ENCODE measurements at places on chromosomes 3 and 15.
A peak's percentile ranks its signal among the peaks of the same experiment; 100 is the strongest.

GRCh38 chr15:63803106-63803886, 30.5 kb downstream of the HERC1 start:
- DNase-seq, result no peak

GRCh38 chr3:177553579-177553978, 356.3 kb upstream of the TBL1XR1 start:
- no peak for DNase-seq

GRCh38 chr3:49017971-49018706, at the start of gene DALRD3:
Gene DALRD3, minus strand, starts transcription at chr3:49018580. Its CDS starts 16 bp downstream, at chr3:49018564.
- peak; percentile 32 for DNase-seq

DNA sequence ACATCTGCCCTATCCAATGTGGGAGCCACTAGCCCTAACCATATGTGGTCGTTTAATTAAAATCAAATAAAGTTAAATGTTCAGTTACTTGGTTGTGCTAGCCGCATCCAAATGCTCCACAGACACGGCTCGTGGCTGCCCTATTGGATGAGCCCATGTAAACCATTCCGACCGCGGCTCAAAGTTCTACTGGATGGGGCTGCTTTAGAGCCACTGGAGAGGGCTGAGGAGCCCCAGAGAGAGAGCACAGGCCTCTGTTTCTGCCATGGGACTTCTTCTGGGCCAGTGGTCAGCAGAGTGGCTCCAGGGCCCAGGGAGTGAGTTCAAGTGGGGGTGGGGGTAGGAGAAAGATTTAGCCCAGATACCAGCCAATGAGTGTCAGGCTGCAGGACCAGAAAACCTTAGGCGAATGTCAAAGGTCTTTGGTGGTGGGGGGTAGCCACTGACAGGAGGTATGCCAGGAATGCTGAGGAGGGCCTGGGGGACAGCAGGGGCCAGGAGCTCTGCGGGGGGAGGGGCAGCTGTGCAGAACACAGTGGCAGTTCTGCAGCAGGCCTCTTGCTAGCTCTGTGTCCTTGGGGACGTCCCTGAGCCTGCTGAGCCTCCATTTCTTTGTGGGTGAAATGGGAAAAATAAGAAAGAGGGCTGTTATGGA, 30.1 kb downstream of the SPSB4 start:
- no peak for DNase-seq

- no peak for DNase-seq
Measured at GRCh38 chr3:158093526-158093925, 12.7 kb downstream of the SHOX2 start.

- no peak for DNase-seq
Measured at GRCh38 chr3:194107107-194107506, 28.8 kb upstream of the HES1 start.

DNA sequence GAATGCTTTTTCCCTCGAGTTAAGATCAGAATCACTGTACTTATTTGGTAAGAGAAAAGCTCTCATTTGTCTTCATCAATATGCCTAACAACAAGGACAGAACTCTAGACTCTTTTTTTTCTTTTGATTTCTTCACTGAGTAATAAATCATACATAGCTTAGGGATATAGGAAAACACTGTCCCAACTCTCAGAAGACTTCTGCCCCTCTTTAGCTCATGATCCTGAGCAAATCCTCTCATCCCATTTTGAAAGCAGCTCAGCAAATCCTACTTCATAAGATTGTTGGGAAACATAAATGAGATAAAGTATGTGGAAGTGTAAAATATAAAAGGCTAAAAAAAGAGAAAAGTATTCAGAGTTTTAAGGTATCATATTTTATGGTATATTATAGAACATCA, 141.7 kb downstream of the ATP8B4 start:
- DNase-seq, result no peak

GRCh38 chr15:41259546-41260189, 28.6 kb downstream of the CHP1 start:
- no peak for DNase-seq

- DNase-seq, result no peak
Measured at GRCh38 chr15:50890751-50891150, 17.7 kb upstream of the AP4E1 start.

GRCh38 chr3:153254361-153254760, 92.3 kb downstream of the RAP2B start:
- DNase-seq, result no peak

DNA sequence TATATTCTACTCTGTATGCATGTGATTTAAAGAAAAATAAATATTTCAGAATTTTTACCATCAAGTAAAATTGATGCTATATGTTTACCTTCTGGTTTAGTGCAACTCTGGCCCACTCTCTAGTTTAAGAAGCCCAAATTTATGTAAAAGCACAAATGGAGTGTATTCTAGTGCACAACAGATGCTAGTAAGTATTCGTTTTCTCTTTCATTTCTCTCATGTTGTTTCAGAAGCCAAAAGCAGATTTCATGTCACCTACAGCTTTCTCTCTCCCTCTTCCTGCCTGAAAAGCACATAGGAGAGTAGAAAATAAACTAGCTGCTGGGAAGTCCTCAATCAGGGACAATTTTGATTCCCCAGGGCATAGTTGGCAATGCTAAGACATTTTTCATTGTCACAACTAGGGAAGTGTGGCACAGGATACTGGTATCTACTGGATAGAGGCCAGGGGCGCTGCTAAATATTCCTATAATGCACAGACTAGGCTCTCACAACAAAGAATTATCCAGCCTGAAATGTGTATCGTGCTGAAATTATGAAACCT, 147.4 kb upstream of the ARHGEF26 start:
- DNase-seq, result no peak

DNA sequence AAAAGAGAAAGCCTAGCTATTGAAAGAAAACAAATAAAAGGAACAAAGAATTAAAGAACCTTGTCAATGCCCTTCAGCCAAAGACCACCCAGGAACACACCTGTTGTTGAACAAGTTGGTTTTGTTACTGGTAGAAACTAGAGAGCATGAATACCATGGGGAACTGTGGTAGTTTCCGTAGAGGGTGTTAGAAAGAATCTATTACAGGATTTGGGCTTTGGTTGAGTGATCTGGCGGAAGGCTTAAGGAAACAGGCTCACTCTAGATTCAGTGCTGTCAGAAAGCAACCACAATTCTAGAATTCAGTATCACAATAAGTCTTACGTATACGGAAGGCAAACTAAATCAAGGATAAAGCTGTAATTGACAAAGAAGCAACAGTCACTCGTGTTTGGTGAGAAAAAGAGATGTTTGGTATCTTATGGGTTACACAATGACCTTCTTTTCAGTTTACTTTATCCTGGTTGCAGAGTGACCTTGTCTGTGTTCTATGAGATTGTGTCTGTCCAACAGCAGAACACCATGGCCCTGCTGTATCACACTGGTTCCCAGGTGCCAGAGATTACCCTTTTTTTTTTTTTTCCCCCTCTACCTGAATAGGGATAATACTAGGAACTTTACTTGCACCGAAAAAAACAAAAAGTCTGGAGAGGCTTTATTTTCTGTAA, 265.9 kb downstream of the SHQ1 start:
- DNase-seq, result no peak

GRCh38 chr3:21783839-21784238, 32.8 kb upstream of the ZNF385D start:
- no peak for DNase-seq

DNA sequence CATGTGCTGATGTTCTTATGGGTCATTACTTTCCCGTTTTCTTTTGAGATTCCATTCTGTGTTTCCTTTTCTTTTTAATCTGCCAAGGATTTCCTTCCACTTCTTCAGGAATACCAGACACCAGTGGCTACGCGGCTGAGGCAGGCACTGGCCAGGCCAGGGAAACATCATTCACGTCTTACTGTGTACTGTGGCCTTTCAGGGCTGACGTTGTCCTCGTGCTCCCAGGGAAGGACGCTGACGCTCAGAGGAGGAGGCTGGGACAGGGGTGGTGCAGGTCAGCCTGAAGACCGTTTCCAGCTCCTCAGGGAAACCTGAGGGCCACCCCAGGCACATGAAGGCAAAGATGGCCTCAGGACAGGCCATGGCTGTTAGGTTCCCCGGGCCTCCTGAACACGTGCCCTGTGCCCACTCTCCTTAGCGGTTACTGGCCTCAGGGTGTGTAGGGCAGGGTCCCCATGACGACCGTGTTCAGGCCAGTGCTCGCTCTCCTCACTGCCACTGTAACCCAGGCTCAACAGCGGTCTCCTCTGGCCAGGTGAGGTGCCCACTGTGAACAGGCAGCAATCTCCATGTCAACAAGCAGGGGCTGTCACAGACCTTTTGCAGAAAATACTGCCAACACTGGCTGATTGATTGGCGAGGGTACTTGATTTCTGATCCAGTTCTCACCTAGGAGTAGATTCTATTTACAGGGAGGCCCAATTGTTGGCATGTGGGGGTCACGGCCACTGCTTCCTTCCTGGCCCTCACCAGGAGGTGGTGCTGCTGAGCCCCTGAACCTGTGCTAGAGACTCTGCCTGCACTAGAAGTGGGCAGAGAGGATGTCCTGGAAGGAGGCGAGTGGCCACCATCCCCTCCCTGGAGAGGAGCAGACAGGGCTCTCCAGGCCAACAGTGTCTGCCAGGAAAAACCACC, 169.5 kb downstream of the ATP10A start:
- DNase-seq, result no peak

DNA sequence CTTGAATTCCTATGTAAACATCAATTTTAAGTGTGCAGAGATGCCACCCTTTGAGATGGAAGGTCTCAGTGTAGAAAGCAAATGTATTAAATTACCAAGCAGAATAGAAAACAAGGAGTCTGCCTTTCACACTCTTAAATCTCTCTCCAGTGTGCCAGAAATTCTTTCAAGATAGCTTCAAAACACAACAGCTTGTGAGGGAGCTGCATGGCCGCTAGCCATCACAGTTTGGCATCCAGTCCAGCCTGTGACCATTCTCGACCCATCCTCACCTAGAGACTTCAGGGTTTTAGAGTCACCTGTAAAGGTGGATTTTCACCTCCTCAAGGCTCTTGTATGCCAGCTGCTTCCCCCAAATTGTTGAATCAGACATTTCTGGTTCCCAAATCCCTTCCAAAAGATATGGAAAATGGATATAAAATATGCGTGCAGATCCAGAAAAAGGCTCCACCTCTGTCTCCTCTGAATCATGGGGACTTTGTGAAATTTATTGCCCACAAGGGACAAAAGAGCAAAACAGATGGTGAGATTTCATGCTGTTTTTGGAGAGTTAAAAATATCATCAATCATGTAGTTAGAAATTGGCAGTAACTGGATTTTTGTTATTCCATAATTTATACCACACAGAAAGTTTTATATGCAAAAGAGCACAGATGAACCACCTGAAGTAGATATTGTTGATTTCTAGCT, 114.2 kb upstream of the THRB start:
- DNase-seq, result no peak

DNA sequence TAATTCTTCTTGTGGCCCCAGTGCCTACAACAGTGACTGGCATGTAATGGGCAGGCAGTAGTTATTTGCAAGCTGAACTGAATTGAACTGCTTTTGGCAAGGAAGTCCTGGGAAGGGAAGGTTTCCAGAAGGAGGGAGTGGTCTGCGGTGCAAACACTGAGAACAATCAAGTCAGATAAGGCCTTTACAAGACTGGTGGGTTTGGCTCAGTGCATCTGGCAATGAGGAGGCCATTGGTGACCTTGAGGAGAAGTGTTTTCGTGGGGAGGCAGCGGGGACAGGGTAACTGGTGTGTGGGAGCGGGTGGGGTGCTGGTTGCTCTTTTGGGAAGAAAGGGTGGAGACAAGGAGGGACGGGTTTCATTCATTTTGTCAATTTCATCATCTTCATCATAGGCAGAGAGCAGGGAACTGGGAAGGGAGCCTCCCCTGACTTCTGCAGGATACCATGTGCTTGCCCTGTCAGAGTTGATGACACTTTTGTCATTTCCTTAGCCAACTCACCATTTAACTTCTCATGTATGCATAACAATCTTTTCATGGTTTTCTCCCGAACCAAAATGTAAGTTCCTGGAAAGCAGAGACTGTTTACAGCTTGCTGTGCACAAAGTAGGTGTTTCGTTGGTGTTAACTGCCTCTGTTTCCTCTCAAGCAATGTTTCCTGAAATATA, 8.4 kb upstream of the EHD4 start:
- no peak for DNase-seq

DNA sequence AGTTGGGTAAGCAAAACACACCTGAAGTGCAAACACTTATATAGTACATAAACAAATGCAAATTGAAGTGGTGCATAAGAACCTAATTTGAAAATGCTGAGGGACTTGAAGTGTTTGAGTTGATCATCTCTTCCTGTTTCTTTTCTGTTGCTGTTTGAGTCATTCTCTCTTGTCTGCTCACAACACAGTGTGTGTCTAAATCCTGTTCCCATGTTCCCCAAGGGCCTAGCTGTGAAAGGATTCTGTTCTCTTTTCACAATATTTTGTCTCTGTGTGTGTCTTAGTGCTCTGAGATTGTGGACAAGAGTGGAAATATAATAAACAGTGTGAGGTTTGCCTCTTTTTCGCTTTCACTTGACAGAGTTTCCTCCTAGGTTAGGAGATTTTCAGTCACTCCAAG, 6.1 kb downstream of the CD96 start:
- DNase-seq, result no peak

DNA sequence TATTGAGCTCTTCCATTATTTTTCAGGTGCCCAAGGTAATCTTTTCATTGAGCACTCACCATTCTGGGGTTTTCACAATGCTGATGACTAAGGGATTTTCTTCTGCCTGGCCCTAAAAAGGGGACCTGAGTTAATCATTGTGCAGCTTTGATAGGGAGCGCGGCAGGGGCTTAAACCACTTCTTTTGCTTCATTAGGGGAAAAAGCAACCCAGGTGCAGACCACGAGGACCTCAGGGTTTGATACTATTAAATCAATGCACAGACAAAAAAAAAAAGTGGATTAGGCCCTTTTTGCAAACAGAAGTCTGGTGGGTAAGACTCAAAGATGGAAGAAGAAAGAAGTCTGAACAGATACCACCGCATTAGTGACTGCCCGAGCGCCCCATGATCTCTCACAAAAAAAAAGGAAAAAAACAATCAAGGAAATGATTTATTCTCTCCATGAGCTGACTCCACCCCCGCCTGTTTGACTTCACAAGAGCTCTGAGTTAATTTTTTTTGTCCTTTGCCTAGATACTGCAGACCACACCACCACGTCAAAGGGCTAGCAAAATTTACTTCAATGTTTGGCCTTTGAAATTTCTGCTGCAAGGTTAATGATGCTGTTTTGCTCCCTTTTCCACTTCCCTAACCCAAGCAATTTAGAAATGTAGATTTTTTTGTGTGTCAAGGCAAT, 78.0 kb upstream of the FEZF2 start:
- no peak for DNase-seq

GRCh38 chr3:195241592-195242355, 29.2 kb downstream of the XXYLT1 start:
- DNase-seq, result no peak

All from stimulated activated CD8-positive, alpha-beta memory T cell treated with anti-CD3 and anti-CD28 coated beads, Interleukin-7, amount 100 ng/mL, for 1 hour (primary cell).